NCI-H524 (cell line): ENCODE measurements at places on chromosomes 5 and 9.

- no peak for DNase-seq
Observed at GRCh38 chr9:113621309-113621791, 157.8 kb downstream of the RGS3 start.

- DNase-seq: no peak
Observed at GRCh38 chr9:137544176-137544760, 5.9 kb downstream of the PNPLA7 start.

DNA sequence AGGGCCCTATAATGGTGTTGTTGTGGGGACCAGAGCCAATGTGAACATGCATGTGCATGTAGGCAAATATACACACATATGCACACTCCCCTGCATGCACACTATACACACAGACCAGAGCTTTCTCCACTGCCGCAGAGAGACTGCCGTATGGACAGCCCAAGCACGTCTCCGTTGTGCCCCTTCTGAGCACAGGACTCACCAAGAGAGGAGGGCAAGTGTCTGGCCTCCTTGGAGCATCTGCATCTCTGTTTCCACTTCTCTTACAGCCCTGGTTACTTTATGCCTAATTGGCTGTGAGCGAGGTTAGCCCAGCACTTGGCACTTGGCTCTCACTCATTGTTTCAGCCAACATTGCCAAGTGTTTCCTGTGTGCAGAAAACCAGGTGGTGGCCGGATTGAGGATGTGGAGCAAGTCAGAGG lies 30.4 kb downstream of the CSF2 start:
- DNase-seq: no peak

GRCh38 chr9:121282277-121283079 lies 14.5 kb downstream of the GSN start:
- DNase-seq: no peak
